ENCODE measurements at places on chromosomes 1 and 21.
A peak's percentile ranks its signal among the peaks of the same experiment; 100 is the strongest.

- peak; percentile 16 for DNase-seq
These were observed 3.0 kb upstream of the NFIA start for GRCh38 chr1:61079296-61079897.

DNA sequence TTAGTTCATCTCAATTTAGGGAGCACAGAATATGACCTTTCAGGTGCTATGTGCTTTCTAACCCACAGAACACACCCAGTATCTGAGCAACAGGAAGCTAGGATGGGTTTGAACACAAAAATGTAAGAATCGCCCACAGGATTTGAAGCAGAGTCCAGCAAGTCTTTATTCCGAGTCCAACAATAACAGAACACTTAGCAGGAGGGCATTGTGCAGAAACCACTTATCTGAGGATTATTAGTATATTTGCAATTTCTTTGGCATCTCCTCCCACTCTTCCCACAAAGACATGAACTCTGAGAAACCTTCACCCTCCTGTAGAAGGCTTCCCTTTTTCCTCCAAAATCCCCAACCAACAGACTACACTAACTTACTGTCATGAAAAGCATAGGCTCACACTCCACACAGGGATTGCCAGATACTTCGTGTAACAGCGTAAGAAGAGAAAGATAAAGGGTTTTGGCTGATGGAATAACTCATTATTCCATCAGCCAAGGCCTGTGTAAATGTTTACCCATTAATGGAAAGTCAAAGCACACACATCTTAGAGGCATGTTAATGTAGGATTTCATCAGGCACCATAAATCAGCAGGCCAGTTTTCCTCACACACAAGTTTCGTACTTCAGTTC is 16.1 kb downstream of the SIPA1L2 start:
- DNase-seq: no peak

DNA sequence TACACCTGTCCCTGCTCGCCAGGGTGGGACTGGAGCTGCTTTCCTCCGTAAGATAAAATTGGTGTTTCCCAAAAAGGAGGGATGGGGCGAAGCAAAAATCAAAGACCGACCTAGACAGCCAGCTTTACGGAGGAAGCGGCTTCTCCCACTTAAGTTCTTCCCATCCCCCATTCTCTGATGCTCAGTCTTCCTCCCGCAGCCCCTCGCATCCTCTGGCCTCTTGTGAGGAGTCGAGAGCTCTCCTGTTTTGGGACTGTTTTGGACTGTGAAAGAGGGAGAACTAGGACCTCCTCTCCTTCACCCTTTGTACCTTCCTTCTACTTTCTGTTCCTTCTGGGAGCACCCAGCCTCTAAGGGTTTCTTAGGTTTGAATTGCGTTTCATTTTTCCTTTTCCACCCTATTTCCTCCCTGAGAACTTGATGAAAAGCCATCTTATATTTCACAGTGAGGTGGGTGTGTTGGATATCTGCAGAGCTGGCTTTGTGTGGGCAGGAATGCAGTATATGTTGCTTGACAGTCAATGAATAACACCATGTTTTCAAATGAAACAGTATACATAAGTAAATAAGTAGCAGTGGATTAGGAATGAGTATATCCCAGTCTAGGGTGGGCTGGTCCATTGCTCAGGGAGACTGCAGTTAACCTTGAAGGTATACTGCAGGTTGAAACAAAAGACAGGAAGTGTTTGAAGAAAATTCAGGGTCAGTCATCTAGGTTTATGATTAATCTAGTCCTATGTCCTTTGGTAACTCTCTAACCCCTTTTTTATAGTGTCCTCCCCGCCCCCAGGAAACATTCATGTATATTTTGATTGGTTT is 848 bp downstream of the CTTNBP2NL start:
- DNase-seq: peak; percentile 54

DNA sequence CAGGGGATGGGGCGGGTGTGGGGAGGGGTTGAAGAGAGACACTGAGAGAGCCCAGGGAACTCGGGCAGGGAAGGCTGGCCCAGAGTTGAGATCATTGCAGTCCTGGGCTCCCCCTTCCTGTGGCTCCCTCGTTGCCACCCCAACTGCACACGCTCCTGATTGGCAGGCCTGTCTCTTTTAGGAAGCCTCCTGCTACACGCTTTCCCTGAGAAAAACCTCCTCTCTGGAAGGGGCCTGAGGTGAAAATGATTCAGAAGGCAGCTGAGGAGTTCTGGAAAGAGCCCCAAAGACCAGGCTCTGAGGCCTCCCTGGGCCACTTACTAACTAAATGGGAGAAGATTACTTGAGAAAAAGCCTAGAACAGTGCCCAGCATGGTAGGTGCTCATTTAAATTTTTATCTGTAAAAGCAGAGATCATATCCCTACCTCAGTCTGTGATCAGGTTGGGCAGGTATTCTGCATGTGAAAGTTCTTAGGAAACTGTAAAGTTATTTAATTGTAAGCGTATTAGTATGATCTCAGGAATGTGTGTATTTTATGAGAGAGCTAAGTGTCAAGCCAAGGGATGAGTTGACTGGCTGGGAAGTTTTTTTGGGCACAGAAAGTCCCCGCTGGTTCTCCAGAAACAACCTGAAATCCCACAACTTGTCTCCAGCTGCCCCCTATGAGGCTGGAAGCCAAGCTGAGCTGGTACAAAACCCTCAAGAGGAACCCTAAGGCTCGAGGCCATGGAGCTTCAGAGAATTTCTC is 65.2 kb upstream of the EPS8L3 start:
- DNase-seq: no peak

- DNase-seq: no peak
These were observed 55.3 kb upstream of the NBPF3 start for GRCh38 chr1:21384620-21385019.

DNA sequence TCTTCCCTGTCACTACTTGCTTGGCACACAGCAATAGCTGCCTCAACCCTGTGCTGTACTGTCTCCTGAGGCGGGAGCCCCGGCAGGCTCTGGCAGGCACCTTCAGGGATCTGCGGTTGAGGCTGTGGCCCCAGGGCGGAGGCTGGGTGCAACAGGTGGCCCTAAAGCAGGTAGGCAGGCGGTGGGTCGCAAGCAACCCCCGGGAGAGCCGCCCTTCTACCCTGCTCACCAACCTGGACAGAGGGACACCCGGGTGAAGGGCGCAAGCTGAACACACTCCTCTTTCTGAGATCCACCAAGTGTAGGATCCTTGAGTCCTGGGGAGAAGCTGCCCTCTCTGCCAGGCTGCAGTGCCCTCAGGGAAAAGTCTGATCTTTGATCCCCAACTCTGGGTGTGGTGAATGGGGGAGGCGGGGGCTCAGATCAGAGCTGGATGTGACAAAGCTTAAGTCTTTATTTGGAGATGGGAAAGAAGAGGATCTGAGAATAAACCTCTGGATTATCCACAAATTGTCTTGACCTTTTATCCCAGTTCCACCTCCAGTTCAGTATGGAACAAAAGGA is 1.2 kb downstream of the RXFP4 start:
- no peak for DNase-seq

Data from GM23338 (cell line).